ENCODE measurements at places on chromosomes 5 and 9.

DNA sequence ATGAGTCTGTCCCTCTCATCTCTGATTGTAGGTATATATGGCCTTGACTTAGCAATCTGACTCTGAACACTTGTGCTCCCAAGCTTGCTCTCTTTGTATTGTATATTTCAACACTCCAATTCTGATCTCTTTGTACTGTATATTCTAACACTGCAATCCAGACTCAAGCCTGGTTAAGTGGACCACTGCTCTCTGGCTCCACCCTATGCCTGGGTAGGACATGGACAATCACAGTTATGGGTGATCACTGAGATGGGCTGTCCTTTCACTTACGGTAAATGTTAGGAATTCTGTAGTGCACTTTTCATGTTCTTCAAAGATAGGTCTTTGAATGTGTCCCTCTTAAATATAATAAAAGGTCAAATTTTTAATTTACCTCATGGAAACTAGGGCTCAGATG is 165.1 kb downstream of the TLR4 start:
- no peak for DNase-seq

- no peak for DNase-seq
Observed at GRCh38 chr5:74243634-74244033, 396.9 kb downstream of the ENC1 start.

DNA sequence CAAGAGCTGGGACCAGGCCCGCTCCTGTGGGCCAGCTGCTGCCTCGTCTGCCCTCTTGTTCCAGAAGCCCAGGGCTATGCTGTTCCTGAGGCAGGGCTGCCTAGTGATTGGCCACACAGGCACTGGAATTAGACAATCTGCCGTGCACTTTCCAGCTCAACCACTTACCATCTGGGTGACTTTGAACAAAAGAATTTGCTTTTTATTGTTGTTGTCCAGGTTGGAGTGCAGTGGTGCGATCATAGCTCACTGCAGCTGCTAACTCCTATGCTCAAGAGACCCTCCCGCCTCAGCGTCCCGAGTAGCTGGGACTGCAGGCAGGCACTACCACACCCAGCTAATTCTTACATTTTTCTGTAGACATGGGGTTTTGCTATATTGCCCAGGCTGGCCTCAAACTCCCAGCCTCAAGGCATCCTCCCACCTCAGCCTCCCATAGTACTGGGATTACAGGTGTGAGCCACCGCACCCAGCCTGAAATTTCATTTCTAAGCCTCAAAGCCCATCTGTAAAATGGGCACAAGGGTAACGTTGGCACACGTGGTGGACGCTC is 1.2 kb upstream of the NEK6 start:
- no peak for DNase-seq

DNA sequence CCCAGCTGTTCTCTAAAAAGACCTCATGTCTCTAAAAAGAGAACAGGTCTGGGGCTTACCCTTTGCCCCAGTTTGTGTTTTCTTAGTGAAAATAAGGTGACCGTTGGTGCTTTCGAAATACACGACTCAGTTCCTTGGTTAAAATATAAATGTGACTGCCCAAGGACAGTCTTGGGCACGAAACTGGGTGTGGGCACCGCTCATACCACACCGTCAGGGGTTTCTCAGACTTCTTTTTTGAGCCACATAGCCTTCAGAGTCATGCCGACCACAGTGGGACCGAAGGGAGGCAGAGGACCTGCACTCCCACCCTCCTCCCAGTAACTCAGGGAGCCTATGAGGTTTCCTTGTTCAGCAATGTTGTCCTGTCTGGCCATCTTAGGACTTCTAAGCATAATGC is 6.5 kb downstream of the SNX18 start:
- no peak for DNase-seq

DNA sequence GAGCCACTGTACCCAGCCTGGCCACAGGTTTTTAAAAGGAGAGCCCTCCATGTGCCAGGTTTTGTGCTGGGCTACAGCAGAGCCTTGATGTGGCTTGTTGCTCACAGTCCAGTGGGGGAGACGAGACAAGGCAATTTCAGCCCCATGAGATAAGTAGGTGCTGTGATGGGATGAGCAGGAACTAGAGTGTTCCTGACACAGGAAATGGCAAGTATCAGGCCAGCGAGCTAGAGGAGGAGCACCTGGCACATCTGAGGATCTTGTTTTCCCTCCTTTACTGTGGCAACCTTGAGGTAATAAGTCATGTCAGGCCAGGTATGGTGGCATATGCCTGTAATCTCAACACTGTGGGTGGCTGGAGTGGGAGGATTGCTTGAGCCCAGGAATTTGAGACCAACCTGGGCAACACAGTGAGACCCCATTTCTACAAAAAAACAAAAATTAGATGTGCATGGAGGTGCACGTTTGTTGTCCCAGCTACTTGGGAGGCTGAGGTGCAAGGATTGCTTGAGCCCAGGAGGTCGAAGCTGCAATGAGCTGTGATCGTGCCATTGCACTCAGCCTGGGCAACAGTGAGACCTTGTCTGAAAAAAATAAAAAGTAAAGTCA is 3.8 kb upstream of the ZDHHC12 start:
- DNase-seq: no peak

DNA sequence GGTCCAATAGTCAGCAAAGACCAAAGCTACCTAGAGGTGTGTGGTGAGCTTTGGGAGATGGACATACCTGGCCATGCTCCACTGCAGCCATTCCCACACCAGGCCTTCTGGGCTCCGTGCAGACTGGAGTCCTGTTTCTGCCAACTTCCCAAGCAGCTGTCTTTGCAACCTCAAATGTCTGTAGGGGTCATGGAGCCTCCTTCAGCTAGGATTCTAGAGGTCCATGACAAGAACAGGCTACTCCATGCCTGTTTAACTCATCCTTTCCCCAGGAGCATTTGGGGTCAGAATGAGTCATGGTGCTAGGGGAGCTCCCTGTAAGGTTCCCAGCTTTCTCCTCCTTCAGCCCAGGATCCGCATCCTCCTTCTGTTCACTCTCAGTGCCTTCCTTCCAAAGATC is 17.1 kb downstream of the VPS13A start:
- DNase-seq: no peak

DNA sequence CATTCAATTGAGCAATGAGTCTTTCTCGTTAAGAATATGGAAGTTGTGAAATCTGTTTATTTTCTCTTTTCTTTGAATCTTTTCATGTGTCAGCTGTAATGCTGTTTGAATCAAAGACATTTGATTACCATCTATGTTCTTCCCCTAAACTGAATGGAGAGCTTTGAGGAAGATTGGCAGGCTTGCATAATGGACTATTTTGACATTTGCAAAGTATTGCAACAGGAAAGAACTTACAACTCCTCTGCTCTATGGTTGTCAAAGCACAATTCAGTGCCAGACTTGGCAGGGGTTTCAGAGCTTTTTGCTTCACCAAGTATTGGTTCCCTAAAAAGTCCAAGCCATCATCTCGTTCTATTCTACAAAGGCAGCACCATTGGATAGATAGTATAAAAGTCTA is 549.0 kb upstream of the NUDT12 start:
- no peak for DNase-seq

DNA sequence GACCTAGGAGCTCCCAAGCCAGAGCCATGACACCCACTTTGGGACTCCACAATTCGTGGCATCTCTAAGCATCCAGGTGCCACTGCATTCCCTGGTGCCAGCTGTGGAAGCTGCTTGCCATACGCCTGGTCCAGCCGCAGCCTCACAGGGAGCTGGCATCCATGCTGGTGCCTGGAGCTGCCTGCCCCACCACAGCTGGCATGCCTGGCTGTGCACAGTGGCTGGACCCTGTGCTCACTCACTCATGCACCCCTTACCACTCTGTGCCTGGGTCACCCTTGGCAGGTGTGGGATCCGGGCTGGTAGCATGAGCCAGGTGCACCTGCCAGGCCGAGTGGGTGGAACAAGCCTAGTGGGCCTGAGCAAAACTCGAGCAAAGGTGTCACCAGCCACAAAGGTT is 90.1 kb downstream of the CAVIN4 start:
- DNase-seq: no peak

DNA sequence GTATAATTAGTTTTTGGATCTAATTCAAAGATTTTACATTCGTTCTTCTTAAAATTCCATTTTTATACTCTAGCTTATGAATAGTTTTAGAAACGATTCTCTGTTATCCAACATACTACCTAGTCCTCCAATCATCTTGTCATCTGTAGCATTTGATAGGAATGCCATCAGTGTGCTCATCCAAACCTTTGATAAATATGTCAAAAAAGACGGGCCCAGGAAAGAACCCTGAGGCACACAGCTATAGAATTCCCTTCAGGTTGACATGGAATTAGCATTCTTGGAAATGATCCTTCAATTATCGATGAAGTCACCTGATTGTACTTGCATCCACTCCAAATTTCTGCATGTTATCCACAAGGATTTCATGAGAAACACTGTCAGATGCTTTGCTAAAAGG is 64.8 kb upstream of the EFNA5 start:
- DNase-seq: no peak

- no peak for DNase-seq
Observed at GRCh38 chr5:175696855-175697198, 39.0 kb downstream of the HRH2 start.

DNA sequence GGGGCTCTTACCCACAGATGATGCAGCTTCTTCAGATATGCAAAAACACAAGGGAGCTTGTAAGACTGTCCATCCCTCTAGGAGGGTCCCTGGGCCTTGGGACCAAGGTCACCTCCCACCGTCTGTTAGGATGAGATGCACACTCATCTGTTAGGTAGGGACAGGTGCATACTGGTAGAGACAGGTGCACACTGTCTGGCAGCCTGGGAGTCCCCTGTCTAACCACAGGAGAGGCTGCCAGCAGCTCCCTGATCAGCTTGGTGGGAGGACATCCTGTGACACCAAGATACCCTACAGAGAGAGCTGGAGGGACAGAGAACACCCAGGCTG is 13.2 kb downstream of the TSPAN17 start:
- no peak for DNase-seq

DNA sequence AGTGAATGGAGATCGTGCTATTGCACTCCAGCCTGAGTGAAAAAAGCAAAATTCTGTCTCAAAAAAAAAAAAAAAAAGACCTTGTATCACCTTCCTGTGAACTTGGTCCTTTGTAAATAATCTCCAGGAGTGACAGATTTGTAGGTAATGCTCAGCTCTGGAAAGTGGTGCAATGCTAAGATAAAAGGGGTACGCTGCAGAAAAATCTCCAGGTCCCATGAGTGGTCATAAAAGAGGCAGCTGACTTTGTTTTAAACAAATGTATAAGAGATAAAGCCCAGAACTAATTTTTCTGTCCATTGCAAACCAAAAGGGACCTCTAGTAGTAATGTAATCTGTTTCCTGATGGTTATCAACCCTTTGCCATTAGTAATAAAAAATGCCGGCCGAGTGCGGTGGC is 33.7 kb downstream of the RNF44 start:
- no peak for DNase-seq

DNA sequence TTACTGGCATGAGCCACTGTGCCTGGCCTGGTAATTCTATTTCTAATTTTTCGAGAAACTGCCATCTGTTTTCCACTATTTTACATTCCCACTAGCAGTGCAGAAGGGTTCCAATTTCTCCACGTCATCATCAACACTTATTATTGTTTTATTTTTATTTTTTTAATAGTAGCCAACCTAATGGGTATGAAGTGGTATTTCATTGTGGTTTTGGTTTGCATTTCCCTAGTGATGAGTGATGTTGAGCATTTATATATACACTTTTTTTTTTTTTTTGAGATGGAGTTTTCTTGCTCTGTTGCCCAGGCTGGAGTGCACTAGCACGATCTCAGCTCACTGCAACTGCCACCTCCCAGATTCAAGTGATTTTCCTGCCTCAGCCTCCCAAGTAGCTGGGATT is 28.3 kb downstream of the WWC1 start:
- DNase-seq: no peak

GRCh38 chr5:170312666-170313065 is 15.1 kb upstream of the LCP2 start:
- DNase-seq: peak; percentile 77

- DNase-seq: no peak
Observed at GRCh38 chr5:126871441-126871840, 94.5 kb downstream of the LMNB1 start.
